ENCODE measurements at places on chromosomes 1 and 21.
A peak's percentile ranks its signal among the peaks of the same experiment; 100 is the strongest.

GRCh38 chr1:186239171-186239570, 135.9 kb downstream of the TPR start:
- DNase-seq: no peak

GRCh38 chr1:114610546-114611245, 29.3 kb upstream of the BCAS2 start:
- DNase-seq: no peak

- no peak for DNase-seq
Measured at GRCh38 chr1:216521477-216521876, 98.2 kb upstream of the USH2A start.

- no peak for DNase-seq
Measured at GRCh38 chr21:42164818-42165217, 54.1 kb upstream of the ABCG1 start.

GRCh38 chr1:206663832-206664652, 20.7 kb upstream of the MAPKAPK2 start:
- peak; percentile 75 for DNase-seq

DNA sequence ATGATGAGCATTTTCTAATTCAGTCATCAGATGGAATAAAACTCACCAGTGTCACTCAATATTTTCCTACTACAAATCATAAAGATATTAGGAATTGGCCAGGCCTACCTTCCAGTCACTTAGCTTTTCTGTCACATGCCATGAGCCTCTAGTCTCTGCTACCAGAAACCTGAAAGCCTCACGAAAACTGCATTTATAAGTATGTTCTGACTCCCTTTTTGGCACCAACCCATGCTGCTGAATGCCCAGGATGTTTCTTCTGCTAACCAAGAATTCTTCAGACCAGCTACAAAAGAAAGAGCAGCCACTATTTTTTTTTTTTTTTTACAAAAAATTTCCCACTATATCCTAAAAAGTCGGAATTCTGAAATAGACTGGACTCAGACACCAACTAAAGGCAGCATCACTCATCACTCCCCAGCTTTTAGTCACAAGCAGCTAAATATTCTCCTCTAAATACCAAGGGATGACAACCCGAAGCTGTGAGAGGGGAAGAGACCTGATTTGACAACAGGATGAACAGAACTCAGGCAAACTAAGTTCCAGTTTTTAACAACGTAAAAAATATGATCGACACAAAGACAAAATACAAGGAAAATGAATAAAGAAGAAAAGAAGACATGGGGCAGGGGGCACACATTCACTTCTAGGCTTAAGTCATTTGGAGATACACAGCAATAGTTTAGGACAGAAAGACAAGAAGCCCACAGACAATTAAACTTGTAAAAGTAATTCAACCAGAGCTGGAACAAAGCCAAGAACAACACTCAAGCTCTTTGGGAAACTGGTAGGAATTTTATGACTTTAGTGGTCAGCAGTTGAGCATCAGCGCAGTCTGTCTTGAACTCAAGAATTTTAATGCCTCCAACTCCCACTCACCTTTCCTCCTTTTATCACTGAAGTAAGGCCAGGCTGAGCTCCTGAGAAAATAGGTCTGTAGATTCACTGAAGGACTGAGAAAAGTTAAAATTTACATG, 1.7 kb downstream of the DCAF8 start:
- no peak for DNase-seq

DNA sequence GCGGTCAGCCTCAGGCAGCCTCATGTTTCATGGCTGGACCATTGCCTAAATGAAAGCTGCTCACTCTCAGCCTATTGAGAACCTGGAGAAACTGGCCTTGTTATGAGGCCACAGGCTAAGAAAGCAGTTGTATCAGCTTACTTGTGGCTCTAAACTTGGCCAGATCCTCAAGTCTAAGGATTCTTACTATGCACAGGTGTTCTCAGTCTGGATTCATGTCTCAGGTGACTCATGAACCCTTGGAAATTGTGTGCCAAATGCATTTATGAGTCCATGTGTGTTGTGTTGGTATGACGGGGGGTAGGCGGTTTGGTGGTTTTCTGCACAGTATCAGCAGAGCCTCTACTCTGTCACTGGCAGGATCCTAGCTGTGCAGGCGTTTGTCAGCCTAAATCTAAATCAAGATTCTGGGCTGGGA, 90.4 kb downstream of the ROR1 start:
- DNase-seq: no peak

GRCh38 chr1:222996310-222996975, 146.6 kb downstream of the TLR5 start:
- DNase-seq: no peak

DNA sequence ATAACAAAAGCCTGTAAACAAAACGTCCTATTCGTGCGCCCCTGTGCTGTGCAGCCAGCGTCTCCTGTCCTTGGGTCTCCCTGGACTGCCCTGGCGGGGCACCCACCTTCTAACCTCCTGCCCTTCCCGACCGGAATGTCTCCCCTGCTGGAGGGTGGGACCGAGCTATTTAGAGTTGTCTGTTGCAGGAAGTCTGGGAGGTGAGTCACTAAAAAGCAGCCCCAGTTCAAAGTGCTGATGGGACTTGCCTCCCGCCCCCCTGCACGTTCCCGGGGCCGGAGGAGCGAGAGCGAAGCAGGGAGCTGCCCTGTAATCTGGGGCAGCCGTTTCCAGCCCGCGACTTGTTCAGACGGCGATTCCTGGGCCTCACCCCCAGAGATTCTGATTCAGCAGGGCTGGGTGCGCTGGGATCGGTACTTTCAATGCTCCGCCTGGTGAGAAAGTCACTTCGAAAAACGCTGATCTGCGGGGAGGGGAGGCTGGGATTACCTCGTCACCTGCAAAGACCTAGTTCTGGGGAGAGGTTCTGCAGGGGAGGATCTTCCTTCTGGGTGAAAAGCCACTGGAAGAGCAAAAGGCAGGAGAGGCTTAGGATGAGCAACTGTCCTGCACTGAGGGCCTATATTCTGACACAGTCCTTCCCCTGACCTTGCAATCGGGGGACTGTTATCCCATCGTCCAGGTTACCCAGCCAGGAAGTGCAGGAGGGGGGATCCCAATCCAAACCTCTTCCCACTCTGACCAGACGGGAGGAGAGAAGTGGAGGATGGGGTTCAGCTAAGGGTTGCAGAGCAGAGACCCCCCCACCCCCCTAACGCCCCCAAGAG, 1.2 kb upstream of the DHRS3 start:
- DNase-seq: peak; percentile 85

DNA sequence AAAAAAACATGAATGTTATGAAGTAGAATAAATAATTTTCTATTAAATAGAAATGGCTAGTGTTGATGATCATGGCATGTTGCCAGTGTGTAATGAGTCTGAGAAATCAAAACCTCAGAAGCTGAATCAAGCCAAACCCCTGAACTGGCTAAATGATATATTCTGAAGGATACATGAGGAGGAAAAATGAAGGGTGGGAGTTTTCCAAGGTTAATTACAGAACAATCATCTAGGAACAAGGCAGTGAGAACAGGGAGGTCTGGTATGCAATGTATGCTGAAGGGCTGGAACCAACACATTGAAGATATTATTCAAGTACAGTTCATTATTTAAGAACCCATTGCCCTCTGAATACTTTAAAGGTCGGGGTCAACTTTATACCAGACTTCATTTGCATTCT, 309.1 kb upstream of the NRIP1 start:
- no peak for DNase-seq

GRCh38 chr21:42431196-42431595, 27.5 kb downstream of the UBASH3A start:
- no peak for DNase-seq

DNA sequence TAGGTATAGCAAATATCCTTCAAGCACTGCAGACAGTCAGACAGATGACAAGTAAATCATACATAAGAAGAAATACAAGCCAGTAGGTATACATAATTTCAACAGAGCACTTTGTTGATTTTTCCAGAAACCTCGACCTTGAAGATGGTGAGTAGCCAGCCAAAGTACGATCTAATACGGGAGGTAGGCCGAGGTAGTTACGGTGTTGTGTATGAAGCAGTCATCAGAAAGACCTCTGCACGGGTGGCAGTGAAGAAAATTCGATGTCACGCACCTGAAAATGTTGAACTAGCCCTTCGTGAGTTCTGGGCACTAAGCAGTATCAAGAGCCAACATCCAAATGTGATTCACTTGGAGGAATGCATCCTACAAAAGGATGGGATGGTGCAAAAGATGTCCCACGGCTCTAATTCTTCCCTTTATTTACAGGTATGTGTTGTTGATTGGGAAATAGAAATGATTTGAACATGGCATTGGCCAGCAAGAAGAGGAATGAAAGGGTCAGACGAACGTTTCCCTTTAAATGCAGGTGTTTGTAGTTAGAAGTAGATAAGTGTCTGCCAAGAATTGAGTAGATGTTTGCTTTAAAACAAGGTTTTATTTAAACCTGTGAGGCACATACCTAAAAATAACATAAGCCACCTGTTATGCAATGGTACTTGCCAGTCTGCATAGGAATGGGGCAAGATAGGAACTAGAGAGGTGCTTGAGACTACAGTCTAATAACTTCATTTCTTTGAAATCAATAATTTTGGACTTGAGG, 2.7 kb downstream of the PDIK1L start:
- no peak for DNase-seq

DNA sequence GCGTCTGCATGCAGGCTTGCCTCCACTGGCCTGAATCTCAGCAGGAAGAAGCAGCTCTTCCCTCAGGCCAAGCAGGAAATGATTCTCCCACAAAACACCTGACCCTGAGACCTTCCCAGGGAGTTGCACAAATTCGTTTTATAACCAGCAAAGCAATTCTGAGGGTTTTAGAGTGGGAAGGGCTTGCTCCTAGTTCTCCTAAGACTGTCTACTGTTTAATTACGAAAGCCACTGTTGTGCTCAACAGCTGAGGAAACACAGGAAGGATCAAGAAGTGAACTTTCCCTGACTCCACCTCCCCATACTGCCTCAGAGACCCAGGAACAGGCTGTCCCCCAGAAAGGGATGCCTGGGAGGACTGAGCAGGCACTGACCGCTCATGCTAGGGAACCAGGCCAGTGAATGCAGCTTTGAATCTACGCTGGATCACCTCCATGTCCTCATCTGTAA, 37.0 kb upstream of the PUM1 start:
- DNase-seq: no peak

DNA sequence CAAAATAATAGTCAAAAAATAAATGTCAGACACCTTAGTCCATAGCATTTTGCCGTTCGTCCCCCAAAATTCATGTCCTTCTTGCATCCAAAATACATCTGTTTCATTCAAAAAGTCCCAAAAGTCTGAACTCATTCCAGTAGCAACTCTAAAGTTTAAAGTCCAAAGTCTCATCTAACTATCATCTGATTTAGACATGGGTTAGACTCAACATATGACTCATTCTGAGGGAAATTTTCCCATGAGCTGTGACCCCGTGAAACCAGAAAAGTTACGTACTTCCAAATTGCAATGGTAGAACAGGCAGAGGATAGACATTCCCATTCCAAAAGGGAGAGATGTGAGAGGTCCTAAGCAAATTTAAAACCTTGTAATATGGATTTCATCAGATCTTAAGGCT, 48.6 kb upstream of the CACHD1 start:
- no peak for DNase-seq

GRCh38 chr1:31981456-31981839, 32.2 kb upstream of the KHDRBS1 start:
- no peak for DNase-seq

DNA sequence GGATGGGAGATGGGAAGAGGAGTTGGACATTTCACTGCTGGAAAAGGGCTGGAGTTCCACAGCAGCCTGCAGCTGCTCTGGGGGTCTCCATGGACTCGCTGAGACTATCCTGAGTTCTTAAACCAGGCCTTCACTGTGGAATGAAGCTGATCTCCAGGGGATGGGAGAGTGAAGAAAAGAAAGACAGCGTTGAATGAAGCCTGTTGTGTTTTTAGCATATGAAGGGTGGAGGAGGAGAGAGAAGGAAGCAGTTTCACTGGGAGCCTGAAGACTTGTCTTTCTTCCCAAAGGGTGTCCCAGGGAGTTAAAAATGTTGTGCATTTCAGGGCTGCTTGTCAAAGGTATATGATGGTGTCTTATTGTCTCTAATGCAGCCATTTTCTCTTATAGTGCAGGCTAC, 9.2 kb downstream of the ROR1 start:
- DNase-seq: no peak

GRCh38 chr1:109589177-109589576, 30.2 kb downstream of the GNAT2 start:
- DNase-seq: no peak

GRCh38 chr1:192445839-192446489, 129.2 kb downstream of the RGS21 start:
- peak; percentile 24 for DNase-seq

DNA sequence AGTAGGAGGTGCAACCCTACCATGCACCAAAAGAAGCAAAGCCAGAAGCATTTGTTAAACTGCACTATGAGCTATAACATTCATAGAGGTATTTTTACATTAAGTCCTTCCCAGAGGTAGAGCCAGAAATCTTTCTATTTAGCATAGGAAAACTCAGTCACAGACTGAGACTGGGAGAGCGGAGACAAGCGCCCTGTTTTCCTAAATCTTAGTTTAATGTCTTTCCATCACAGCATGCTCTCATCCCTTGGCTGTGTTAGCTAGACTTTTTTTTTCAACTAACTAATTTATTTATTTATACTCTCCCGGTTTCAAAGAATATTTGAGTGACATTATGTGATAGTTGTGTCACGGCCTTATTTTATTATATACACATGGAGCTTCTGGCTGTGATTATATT, 304.1 kb downstream of the LMX1A start:
- DNase-seq: no peak

- no peak for DNase-seq
Measured at GRCh38 chr1:31005198-31005597, 60.3 kb downstream of the PUM1 start.

GRCh38 chr1:183543619-183544204, 46.5 kb downstream of the NCF2 start:
- no peak for DNase-seq

GRCh38 chr1:23384312-23385058, 14.8 kb upstream of the ZNF436 start:
- no peak for DNase-seq

DNA sequence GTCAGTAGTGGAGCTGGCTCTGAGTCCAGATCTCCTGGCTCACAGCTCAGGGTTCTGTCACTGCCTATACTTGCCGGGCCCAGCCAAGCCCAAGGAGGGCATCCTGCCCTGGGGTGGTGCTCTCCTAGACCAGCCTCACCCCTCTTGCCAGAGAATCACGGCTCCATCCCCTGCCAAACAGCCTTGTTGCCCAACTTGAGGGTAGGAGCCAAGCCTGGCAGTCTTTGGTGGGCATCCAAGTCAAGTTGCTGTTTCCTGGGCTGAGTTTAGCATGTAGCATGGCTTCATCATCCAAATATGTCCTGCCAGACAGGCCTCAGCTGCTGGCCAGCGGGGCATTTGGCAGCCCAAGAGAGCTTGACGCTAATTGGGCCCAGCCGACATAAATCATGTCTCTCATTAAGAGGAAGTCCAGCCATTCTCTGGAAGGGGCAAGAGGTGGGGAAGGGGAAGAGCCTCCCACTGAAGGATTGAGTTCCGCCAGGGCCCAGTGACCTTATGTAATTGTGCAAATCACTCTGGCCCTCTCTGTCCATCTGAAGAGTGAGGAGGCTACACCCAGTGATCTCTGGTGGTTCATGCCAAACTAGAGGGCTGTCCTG, 22.6 kb upstream of the TRABD2B start:
- DNase-seq: peak; percentile 60

GRCh38 chr1:67216401-67216800, 50.1 kb downstream of the IL23R start:
- no peak for DNase-seq

GRCh38 chr1:66445492-66446181, 88.3 kb upstream of the SGIP1 start:
- DNase-seq: peak; percentile 41
